ENCODE measurements at places on chromosomes 11 and 22.

DNA sequence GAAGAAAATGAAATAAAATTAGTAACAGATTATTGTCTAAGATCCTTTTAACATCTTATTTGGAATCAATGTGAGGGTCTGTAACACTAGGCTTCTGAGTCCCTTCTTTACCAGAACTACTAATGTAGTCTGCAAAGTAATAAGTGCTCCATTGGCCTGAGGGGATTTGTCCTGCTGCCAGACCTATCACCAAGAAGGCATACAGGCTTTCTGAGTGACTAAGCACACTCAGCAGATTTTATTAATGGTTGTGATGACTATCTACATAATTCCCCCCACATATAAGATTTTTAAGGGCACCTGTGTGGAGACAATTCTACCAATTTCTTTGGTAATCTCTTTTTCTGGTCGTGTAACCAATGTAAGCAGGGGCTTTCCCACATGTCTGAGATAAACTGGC, 365.0 kb upstream of the FAT3 start:
- H3K36me3 ChIP-seq = no peaks in the 10 kb centered on the region
- no peaks in the 10 kb centered on the region for H3K4me1 ChIP-seq
- DNase-seq = no peak
- no peak overlapping the region for H3K27ac ChIP-seq

DNA sequence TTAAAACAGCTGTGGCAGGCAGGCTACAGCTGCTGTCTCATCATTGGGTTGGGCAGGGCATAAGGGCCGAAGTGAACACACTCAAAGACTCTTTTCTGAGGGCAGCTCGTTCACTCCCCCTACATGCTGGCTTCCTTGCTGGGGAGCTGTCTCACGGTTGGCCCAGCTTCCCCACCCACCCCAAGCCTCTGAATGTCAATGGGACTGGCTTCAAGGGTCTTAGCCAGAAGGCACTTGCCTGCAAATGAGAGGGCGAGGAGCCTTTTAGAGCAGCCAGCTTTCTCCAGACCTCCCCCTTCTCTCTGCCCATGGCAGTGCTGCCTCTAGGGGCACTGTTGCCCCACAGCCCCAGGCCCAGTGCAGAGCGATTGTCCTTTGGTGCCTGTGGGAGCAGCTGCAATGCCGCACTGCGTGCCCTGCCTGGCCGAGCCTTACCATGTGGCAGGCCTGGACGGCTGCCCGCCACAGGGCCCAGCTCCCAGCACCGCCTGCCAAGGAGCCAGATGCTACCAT, 94.7 kb upstream of the RASSF10 start:
- no peaks in the 10 kb centered on the region for H3K27me3 ChIP-seq
- no peak for DNase-seq
- H3K4me1 ChIP-seq = no peaks in the 10 kb centered on the region
- H3K27ac ChIP-seq = no peak overlapping the region

- no peaks in the 10 kb centered on the region for H3K36me3 ChIP-seq
- no peak for DNase-seq
- H3K27ac ChIP-seq = no peak overlapping the region
- no peaks in the 10 kb centered on the region for H3K27me3 ChIP-seq
- H3K4me1 ChIP-seq = no peaks in the 10 kb centered on the region
Observed at GRCh38 chr11:27331981-27332380, 31.0 kb downstream of the CCDC34 start.

- H3K27ac ChIP-seq = peak overlapping the region; percentile 96
- H3K27me3 ChIP-seq = no peaks in the 10 kb centered on the region
- H3K4me1 ChIP-seq = peaks cover 89% of the 10 kb centered on the region
- H3K36me3 ChIP-seq = peaks cover 25% of the 10 kb centered on the region
Observed at GRCh38 chr11:62556875-62557631, 10.4 kb upstream of the AHNAK start.

DNA sequence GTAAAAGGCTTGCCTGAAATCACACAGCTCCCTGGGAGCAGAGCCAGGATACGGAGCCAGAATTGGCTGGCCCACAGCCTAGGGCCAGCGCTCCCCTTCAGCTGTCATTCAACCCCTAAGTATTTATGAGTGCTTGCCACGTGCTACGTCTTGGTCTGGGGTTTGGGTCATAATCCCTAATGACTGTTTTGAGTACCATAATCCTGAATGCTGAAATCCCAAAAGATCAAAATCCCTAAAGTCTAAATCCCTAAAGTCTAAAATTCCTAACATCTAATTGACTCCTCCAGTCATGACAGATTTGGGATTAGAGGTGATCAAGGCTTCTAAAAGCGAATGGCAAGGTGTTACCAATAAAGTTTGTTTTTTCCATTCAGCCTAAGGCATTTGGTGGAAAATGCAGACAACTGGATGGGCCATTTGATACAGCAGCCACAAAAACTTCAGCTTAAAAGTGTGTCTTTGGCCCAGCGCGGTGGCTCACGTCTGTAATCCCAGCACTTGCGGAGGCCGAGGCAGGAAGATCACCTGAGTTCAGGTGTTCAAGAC, 59.8 kb upstream of the PRR5 start:
- peaks cover 5% of the 10 kb centered on the region for H3K4me1 ChIP-seq
- no peaks in the 10 kb centered on the region for H3K27me3 ChIP-seq
- no peak for DNase-seq
- no peak overlapping the region for H3K4me3 ChIP-seq
- no peaks in the 10 kb centered on the region for H3K36me3 ChIP-seq
- no peak overlapping the region for H3K27ac ChIP-seq

DNA sequence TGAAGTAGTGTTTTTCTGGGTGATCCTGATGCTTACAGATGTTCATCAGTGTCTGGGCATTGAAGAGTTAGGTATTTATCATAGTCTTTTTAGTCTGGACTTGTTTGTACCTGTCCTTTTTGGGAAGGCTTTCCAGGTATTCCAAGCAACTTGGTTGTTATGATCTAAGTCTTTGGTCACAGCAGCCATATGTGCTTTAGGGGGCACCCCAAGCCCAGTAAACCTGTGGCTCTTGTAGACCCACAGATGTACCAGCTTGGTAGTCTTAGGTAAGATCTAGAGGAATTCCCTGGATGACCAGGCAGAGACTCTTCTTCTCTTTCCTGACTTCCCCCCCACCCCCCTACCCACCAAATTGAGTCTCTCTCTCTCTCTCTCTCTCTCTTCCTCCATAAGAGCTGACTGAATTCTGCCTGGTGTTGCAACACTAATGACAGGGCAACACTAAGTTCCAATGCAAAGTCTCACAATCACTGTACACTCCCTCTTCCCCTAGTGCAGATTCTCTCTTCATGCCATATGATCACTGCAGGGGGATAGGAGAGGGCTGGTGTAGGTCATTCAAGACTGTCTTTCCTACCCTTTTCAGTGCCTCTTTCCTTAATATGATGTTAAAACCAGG, 24.5 kb upstream of the MMP8 start:
- DNase-seq = no peak
- H3K4me1 ChIP-seq = no peaks in the 10 kb centered on the region

DNA sequence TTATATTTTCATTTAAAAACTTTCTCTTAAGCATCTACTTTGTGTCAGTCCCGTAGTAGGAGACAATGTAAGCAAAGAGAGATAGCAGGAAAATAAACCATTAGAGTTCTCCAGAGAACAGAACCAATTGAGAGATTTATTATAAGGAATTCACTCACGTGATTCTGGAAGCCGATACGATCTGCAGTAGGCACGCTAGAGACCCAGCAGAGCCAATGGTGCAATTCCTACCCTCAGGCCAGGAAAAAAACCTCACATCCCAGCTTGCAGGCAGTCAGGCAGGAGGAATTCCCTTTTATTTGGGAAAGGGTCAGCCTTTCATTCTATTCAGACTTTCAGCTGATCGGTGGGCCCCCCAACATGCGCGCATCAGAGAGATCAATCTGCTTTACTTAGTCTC, 7.3 kb upstream of the PLEKHA7 start:
- H3K4me3 ChIP-seq = no peak overlapping the region
- no peaks in the 10 kb centered on the region for H3K27me3 ChIP-seq
- no peak overlapping the region for H3K27ac ChIP-seq
- no peaks in the 10 kb centered on the region for H3K36me3 ChIP-seq
- DNase-seq = no peak
- H3K4me1 ChIP-seq = no peaks in the 10 kb centered on the region

DNA sequence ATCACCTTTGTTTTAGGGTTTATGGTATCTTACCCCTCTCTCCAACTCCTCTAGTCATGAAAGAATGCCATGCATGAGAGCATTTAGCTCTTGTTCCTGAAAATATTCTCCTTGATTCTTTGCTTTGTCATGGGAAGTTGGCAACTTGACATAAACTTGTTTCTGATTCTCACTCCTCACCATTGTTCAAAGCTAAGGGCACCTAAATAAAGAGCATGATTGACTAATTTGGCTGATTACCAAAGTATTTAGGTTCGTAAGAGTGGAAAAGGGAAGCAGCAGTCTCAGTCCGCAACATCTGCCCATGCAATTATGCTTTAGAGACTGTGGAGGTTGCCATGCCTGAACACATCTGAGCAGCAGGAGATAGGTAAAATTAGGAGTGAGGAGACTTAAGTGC, 26.4 kb downstream of the OR52K1 start:
- H3K27me3 ChIP-seq = no peaks in the 10 kb centered on the region
- no peaks in the 10 kb centered on the region for H3K36me3 ChIP-seq
- DNase-seq = no peak
- H3K27ac ChIP-seq = no peak overlapping the region

- H3K27ac ChIP-seq = no peak overlapping the region
- no peak overlapping the region for H3K4me3 ChIP-seq
- H3K27me3 ChIP-seq = no peaks in the 10 kb centered on the region
Observed at GRCh38 chr11:121958971-121959325, 157.1 kb downstream of the BLID start.

GRCh38 chr11:76603202-76603601, 67.3 kb downstream of the LRRC32 start:
- no peak overlapping the region for H3K27ac ChIP-seq
- H3K27me3 ChIP-seq = no peaks in the 10 kb centered on the region
- H3K36me3 ChIP-seq = no peaks in the 10 kb centered on the region
- no peaks in the 10 kb centered on the region for H3K4me1 ChIP-seq
- no peak overlapping the region for H3K4me3 ChIP-seq
- DNase-seq = no peak

DNA sequence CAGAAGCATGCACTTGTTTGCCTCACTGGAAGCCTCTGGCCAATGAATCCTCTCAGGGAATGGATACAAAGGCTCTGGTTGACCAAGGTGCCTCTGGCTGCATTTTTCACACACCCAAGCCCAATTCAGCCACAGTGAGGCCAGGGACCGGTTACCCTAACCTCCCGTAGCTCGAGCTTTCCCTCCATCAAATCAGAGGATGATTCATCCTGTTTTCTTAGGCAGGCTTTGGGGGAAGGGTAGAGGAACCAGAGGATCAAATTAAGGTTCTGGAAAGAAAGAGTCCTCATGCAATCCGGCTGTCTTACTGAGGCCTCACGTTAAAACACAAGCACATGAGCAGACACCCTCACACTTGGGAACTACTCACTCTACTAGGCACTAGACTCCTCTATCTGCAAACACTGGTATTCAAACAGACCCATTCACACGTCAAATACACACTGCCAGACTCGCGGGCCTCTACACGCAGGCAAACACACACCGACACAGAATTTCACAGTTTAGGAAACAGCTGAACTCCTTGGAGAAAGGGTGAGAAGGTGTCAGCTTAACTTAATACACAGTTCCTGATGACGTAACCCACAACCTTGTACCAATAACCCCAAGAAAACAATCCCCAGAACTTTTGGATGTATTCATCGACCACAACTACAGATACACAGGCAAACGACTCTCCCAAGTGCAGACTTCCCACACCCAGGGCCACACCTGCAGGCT, 12.4 kb downstream of the NRXN2 start:
- no peaks in the 10 kb centered on the region for H3K36me3 ChIP-seq
- peaks cover 48% of the 10 kb centered on the region for H3K27me3 ChIP-seq
- H3K27ac ChIP-seq = no peak overlapping the region
- no peak for DNase-seq
- no peak overlapping the region for H3K4me3 ChIP-seq

DNA sequence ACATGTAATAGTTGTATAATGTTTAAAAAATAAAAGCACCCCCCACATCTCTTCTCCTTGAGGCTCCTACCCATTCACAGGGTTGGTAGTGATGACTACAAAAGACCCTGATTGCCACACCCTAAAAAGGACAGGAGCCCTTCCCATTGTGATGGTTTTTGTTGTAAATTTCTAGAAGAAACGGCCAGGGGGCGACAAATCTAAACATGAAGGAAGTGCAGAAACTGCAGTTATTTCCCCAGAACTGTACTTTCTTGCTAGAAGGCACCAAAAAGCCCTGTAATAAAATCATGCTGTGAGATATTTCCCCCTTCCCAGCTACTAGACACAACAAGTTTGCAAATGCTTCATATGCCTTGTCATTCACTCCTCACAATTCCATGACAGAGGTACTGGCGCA, 10.8 kb downstream of the PRR5L start:
- no peak overlapping the region for H3K27ac ChIP-seq
- DNase-seq = peak; percentile 58
- no peaks in the 10 kb centered on the region for H3K36me3 ChIP-seq
- H3K4me1 ChIP-seq = no peaks in the 10 kb centered on the region

DNA sequence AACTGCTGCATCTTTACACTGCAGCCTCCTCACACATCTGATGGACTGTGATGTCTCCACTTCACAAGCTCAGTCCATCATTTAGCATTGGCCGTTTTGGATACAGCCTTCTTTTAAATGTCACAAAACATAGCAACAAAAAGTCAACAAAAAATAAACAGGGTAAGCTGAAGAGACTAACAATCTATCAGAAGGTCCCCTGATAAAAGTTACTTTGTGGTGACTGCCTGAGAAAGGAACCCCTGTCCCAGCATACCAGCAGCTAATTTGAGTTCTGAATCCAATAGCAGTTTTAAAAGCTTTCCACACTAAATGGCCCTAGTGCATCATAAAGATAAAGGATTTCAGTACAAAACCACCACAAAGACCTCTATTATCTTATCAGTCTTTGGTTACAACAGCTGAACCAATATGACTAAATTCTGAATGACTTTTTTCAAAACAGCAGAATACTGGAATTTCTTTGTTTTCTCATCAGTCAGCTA, 162.4 kb downstream of the SOX6 start:
- no peaks in the 10 kb centered on the region for H3K36me3 ChIP-seq
- H3K27ac ChIP-seq = no peak overlapping the region
- H3K4me3 ChIP-seq = no peak overlapping the region

- no peaks in the 10 kb centered on the region for H3K27me3 ChIP-seq
- no peaks in the 10 kb centered on the region for H3K36me3 ChIP-seq
- no peak overlapping the region for H3K4me3 ChIP-seq
- peaks cover under 1% of the 10 kb centered on the region for H3K4me1 ChIP-seq
Observed at GRCh38 chr22:20273758-20274181, 5.7 kb upstream of the RTN4R start.

DNA sequence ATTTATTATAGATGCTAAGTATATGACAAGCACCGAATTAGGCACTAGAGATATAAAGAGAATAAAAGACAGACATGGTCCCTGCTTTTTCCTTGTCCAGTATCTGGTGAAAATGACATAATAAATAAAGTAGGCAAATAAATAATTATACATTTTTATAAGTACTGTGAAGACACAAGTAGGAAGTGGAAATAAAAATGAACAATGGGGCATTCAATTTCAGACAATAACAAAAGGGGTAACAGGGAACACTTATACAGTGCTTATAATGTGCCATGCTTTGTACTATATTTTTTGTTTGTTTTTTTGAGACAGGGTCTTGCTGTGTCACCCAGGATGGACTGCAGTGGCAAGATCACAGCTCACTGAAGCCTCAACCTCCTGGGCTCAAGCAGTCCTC, 4.3 kb downstream of the KBTBD3 start:
- no peak overlapping the region for H3K27ac ChIP-seq
- no peaks in the 10 kb centered on the region for H3K27me3 ChIP-seq
- no peaks in the 10 kb centered on the region for H3K36me3 ChIP-seq

Measured in CD4-positive, alpha-beta T cell (primary cell).